AG09309 (cell line): ENCODE measurements at places on chromosomes 16 and 17.

DNA sequence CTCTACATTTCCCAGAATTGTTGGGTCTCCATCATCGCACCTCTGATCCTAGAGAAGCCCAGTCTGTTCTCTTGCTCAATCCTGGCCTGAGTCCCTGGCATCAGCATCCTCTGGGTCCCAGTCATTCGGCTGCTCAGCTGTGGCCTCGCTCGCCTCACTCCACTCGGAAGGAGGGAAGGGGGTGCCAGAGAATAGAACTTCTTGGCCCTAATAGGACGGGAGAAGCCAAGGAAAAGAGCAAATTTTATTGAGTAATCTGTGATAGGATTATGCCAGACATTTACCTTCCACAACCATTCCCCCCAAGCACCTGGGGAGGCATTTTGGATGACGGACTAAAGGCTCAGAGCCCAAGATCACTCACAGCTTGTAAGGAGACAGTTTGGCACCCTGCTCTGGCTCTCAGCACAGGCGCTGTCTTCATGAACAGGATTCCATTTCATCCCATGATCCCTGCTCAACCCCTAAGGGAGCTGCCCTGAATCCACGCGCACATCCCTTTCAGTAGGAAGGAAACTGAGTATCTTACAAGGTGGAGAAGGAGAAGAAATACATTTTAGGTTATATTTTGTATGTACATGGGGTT lies 498 bp upstream of the CLEC10A start:
- DNase-seq: no peak

GRCh38 chr16:51120730-51121347 lies 30.2 kb downstream of the SALL1 start:
- DNase-seq: no peak

GRCh38 chr17:80807882-80808281 lies 183.8 kb upstream of the CHMP6 start:
- DNase-seq: no peak

DNA sequence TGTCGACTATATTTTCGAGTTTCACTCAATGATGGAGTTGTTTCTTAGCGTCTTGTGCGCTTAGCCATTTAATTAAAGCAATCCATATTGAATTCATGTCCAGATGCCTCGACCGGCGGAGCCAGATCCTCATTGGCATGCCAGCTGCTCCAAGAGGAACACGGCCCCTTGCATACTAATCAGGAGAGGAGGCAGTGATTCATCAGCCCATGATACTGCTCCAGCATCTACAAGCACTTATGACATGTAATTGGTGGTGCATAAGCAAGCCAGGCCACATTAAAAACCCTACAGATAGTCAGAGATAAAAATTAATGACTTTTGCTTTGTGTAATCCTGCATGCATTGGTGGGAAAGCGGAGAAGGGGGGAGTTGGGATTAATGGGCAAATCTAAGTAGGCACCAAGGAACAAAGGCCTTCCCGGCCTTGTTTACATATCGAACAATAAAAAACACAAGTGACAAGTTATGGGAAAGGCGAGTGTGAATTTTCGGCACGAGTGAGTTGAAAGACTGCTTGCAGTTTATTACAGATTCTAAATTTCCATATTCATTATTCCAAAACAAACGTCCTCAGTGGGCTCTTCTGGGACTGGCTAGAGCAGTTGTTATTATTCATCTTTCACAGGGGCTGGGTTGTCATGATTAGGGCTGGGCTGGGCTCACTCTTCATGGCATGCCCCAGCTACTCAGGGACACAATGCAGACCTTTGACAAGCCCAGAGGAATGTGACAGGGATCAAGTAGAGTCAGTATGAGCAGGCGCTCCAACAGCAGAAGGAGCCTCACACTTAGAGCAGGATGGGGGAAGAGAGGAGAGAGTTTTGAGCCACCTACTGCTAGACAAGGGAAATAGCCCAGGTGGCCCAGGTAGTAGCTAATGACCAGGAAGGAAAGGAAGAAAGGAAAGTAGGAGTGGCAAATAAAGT lies 281.7 kb upstream of the ZFHX3 start:
- no peak for DNase-seq
